Bronchial smooth muscle cell (primary cell): ENCODE measurements at places on chromosomes 5 and 9. TPM values are rescaled to one million over a fixed set of nuclear protein-coding genes. Genes with fewer than 3 reads are reported as not detected.

The OTP gene
- not detected in 2 replicates for total RNA-seq

The TRAPPC13 gene
- total RNA-seq: 29.0 and 30.1 TPM in 2 replicates

The PCDHGA1 gene
- 1.3 and 1.9 TPM in 2 replicates for total RNA-seq

The PLPPR1 gene
- not detected in 2 replicates for total RNA-seq

The TMEM174 gene
- total RNA-seq: not detected in 2 replicates

The ZBED3 gene
- 0.34 and 1.4 TPM in 2 replicates for total RNA-seq

The IFNB1 gene
- not detected in 2 replicates for total RNA-seq

The BAAT gene
- 0.16 TPM in 1 of 2 replicates, not detected in the other for total RNA-seq

The MYMK gene
- total RNA-seq: not detected in 2 replicates

The DPH7 gene
- 15.4 TPM in 2 replicates for total RNA-seq

The PTGES gene
- total RNA-seq: 48.9 and 74.7 TPM in 2 replicates

The ZFP2 gene
- total RNA-seq: 1.9 and 2.6 TPM in 2 replicates

The CD72 gene
- total RNA-seq: 1.3 and 1.9 TPM in 2 replicates
